Neural crest cell (in vitro differentiated cells): ENCODE measurements at places on chromosomes 3 and 15.

GRCh38 chr3:160133757-160134156 lies 91.5 kb upstream of the C3orf80 start:
- DNase-seq: no peak

DNA sequence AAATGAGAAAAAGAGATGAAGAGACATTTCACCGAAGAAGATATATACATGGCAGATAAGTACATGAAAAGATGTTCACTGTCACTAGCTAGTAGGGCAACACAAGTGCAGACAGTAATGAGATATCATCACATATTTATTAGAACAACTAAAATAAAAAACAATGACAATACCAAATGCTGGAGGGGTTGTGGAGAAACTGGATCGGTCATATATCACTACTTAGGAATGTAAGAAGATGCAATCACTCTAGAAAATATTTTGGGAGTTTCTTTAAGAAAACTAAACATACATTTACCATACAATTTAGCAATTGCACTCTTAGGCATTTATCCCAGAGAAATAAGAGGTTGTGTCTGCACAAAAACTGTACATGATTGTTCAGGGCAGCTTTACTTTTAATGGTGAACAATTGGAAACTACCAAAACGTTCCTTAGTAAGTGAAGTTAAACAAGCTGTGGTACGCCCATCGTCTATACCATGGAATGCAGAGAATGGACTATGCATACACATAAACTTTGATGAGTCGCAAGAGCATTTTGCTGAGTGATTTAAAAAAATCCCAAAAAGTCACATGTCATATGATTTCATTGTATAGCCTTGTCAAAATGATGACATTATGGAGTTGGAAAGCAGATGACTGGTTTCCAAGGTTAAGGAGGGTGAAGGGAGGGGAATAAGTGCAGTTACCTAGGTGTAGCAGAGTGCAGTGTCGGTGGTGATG lies 149.0 kb upstream of the UBE3A start:
- no peak for DNase-seq

GRCh38 chr15:91664224-91664836 lies 189.2 kb upstream of the SLCO3A1 start:
- no peak for DNase-seq

GRCh38 chr3:72721683-72722381 lies 126.4 kb downstream of the SHQ1 start:
- no peak for DNase-seq

DNA sequence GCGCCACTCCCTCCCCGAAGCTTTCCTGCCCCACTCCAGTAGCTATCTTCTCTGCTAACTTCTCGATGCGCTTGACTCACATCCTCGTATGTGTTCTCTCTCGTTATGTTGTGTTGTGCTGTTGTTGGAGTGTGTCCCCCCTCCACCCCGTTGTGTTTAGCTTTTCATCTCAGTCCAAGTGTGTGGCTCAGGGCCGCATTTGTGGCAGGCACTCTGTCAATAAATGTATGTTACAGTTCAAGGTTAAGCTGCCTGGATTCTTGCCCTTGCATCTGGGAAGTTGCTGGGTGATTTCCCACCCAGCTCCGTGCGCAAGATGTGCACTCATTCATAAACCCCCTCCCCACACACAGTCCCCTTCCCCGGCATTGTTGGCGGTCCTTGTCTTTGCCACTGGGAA lies 71.9 kb downstream of the PGPEP1L start:
- DNase-seq: no peak

DNA sequence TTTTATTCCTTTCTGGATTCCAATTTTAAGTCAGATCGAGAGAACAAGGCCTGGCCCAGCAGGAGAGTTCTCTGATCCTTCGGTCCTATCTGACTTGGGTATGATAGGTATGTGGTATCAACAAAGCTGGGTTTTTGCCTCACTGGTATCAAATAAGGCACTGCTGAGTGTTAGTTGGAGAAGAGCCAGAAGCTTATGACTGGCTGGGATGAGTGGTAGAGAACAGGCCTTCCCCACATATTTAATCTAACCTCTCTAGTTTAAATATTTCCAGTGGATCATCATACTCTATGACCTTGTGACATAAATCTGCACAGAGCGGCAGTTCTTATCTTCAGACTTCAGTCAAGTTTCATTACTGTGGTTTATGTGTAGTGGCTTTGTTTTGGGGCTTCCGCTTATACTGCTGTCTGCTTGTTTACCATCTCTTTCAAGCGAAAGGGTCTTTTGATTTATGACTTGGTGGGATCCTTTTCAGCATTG lies 164.5 kb downstream of the PTPRG start:
- no peak for DNase-seq

DNA sequence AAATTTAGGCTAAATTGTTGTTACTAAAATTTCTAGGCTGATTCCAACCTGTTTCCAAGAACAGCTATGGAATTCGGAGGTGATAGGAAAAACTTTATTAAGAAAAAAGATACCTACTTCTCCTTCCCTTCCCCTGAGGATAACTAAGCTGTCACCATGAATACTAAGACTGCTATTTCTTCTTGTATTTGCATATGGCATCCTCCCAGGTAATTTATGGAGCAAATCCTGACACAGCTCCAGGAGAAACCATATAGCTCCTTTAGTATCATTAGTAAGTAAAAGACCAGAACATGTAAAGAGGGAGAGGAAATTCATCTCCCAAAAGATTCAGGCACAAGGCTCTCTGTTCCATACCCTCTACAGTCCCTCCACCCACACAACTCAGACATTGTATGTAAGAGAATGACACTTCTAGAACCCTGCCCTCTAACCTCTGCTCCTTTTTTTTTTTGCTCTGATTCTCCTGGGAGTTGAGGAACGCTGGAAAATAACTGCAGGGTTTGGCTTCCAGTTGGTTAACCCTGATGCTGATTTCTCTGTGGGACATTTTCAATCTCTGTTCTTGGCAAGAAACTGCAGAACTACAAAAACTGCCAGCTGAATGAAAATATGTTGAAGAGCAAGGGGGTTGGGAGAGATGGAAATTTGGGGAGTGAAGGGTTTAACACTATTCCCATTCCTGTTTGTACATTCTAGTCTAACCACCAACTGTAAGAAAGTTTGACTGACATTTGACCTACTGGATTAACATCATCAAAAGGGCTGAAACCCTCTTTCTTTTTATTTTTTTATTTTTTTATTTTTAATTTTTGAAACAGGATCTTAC lies 14.2 kb upstream of the MAGI1 start:
- no peak for DNase-seq

GRCh38 chr3:5972586-5972985 lies 785.1 kb downstream of the EDEM1 start:
- no peak for DNase-seq

- no peak for DNase-seq
These were observed 33.3 kb upstream of the SFMBT1 start for GRCh38 chr3:53079147-53079546.

GRCh38 chr15:65738649-65739048 lies 53.4 kb downstream of the DENND4A start:
- no peak for DNase-seq

DNA sequence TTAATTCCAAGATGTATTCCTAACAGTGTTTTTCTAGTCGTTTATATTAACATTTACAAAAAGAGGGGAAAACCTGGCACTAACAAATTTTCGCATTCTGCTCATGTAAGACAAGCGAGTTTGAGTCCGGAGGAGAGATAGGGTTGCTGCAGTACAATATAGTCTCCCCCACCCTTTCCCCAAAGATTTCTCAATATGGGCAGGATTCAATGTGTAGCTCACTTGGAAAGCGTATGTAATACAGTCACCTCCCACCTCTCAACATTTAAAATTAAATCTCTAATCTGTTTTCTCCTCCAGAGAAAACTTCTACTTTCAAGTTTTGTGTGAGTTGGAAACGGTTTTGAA lies 57.9 kb downstream of the CMSS1 start:
- DNase-seq: no peak

DNA sequence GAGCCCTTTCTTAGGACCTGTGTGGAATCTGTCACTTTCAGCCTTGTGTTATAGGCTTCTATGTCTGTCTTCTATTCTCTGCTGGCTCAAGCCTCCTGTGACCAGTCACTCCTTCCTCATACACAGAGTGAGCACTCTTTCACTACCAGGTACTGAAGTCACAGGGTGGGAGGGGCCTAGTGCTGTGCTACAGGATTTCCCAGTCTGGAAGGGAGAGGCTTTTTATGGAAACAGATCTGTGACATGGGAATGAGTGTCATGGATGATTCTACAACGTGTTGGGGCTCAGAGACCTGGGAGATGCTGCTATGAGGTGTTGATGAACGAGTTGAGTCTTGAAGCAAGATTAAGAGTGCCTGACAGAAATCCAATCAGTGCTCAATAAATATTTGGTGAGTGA lies 100.5 kb downstream of the PDCD6IP start:
- DNase-seq: no peak

GRCh38 chr3:76582632-76583378 lies 457.1 kb upstream of the ROBO2 start:
- no peak for DNase-seq

DNA sequence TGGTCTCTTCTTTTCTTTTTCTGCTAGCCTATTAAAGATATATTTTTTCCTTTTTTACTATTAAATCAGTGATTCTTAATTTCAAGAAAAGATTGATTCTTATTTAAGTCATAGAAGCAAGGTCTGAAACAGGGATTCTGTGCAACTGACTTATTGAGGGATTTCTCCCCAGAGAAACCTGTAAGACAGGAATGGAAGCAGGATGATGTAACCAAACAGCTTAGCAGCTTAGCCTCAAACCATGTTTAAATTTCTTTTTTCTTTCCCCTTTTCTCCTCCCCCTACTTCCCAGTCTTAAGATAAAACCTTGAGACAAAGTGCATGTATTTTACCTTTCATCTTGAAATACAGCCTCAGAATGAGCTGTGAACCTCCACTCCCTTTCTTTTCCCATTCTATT lies 322.8 kb downstream of the NEK10 start:
- no peak for DNase-seq

- no peak for DNase-seq
These were observed 20.1 kb downstream of the FBXO22 start for GRCh38 chr15:75923756-75924155.

DNA sequence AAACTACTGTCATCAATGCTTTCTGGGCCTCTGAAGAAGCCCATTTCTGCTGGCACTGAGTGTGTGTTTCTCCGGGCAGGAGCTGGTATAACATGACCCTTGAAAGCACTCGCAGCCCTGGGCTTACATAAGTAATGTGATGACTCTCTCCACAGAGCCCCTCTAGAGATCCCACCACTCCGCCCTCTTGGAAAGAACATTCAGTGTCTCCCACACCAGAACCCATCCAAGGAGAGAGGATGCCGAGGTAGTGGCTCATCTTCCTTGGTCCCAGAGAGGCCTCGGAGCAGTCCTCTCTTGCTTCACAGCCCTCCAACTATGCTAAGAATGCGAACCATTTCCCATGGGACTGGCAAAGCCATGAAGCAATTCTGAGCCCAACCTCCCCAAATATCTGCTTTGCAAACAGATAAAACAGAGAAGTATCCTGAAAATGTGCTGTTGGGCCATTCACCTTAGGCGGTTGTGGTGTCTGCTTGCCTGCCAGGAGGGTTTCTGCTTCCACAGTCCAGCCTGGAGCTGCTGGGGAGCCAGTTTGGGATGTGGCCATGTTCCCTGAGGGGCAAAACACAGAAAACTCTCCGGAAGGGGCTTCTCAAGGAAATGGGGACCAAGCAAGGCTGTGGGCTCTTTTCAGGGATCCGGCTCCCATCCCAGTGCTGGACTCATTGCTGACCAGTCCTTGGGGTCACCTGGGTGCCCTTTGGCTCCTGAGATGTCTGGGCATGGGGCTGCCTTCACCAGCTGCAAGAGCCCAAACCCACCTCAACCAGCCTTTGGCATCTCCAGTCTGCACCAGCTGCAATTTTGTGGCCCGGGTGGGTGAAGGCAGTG lies 47.3 kb downstream of the AMOTL2 start:
- no peak for DNase-seq

DNA sequence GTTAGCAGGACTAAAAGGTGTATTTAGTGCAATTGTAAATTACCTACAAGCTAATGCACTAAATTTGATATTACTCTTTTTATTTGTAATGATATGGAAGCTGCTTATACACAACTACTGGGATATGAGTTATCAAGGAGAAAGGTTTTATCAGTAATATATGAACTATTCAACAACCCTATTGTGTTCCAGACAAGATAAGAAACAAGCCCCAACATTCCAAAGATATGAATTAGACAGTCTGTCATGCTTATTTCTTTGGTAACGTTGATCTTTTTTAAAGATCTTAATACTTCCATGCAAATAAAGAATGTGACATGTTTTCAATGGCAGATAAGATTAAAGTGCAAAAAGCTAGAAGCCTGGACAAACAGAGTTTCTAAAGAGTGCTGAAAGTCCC lies 314.0 kb upstream of the THBS1 start:
- no peak for DNase-seq
